ENCODE measurements at places on chromosomes 16 and 17. TPM values are rescaled to one million over a fixed set of nuclear protein-coding genes. Genes with fewer than 3 reads are reported as not detected.

The CLEC18A gene
- total RNA-seq: 0.32 TPM

The GDPD3 gene
- 0.43 TPM for total RNA-seq

The CCL17 gene
- not detected for total RNA-seq

The GOT2 gene
- total RNA-seq: 45.8 TPM

The CTRL gene
- not detected for total RNA-seq
